ENCODE measurements at places on chromosomes 4 and X.

DNA sequence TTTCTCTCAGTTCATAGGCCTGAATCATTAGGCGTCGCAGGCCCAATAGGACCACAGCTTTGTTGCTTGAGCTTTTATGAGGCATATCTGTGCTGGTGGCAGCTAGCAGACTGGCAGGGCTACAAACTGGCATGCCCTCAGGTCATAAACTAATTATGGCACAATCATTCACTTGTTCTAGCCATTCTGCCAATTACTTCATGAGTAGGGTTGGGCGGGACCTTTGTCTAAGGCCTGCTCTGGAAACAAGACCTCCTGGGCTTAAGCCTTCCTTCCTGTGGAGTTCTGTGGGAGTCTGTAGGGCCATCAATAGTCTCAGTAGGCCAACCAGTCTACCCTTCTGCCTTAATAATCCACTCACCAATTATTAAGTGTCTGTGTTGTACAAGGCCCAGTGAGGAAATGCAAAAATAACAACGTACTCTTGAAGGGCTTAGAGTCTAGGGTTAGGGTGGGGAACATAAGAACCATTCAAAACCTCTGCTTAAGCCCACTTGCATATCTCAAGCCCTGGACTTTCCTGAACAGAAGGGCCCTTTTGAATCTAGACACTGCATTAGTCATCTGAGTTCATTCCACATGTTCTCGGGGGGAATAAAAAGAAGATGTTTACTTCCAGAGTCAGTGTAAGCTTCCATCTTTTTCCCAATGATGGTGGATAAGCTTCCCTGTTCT, 44.5 kb downstream of the SHROOM4 start:
- DNase-seq, result no peak

- DNase-seq, result no peak
Measured at GRCh38 chrX:152202886-152203285, 64.5 kb upstream of the MAGEA10 start.

DNA sequence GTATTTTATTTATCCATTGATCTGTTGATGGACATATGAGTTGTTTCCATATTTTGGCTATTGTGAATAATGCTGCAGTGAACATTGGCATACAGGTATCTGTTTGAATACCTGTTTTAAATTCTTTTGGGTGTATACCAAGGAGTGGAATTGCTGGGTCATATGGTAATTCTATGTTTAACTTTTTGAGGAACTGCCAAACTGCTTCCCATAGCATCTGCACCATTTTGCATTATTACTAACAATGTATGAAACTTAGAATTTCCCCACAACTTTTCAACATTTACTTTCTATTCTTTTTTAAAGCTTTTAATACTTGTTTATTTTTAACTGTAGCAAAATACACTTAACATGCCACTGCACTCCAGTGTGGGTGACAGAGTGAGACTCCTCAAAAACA, 57.0 kb upstream of the MSN start:
- no peak for DNase-seq

- DNase-seq, result no peak
Measured at GRCh38 chr4:1721666-1722550, 587 bp downstream of the TACC3 start.

DNA sequence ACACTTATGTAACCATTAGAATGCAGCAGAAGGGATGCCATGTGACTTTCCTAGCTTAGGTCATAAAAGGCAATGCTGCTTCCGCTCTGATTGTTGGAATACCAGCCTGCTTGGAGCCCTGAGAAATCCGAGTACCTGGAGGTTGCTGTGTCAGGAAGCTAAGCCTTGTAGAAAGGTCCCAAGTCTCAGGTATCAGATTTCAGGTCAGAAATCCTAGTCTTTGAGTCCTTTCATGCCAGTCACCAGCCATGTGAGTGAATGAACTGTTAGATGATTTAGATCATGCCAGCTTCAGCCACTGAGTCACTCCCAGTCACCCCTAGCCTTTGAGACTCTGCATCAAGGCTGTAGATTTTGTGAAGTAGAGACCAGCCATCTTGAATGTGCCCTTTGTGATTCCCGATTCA, 23.5 kb downstream of the RAP1GDS1 start:
- no peak for DNase-seq

GRCh38 chrX:69555481-69556041, 51.4 kb downstream of the NALF2 start:
- no peak for DNase-seq

DNA sequence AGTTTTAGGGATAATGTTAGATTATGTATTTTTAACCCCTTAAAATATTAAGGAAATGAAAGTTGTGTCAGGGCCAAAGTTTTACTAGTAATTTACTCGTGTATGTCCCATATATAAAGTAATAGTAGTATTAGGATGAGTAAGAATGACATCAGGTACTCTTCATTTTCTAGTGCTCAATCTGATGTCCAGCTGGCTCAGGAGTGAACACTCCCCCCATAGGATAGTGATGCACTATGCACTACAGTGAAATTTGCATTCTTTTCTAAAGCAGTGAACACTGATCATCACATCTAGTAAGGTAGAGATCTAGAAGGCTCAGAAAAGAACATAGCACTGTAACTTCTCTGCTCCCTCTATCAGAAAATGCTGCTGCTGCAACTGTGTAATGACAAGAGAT, 409.7 kb downstream of the GLUD2 start:
- DNase-seq, result no peak

DNA sequence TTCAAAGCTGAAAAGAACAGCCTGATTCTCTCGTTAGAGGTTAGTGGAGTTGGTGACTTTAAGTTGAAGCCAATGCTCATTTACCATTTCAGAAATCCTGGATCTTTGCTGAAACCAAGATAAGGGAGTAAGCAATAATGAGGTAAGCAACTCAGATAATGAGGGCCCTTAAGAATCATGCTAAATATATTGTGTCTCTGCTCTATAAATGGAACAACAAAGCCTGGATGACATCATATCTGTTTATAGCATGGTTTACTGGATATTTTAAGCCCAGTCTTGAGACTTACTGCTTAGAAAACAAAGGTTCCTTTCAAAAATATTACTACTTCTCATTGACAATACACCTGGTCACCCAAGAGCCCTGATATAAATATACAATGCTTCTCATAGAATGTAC, 276.7 kb upstream of the PPARGC1A start:
- no peak for DNase-seq

DNA sequence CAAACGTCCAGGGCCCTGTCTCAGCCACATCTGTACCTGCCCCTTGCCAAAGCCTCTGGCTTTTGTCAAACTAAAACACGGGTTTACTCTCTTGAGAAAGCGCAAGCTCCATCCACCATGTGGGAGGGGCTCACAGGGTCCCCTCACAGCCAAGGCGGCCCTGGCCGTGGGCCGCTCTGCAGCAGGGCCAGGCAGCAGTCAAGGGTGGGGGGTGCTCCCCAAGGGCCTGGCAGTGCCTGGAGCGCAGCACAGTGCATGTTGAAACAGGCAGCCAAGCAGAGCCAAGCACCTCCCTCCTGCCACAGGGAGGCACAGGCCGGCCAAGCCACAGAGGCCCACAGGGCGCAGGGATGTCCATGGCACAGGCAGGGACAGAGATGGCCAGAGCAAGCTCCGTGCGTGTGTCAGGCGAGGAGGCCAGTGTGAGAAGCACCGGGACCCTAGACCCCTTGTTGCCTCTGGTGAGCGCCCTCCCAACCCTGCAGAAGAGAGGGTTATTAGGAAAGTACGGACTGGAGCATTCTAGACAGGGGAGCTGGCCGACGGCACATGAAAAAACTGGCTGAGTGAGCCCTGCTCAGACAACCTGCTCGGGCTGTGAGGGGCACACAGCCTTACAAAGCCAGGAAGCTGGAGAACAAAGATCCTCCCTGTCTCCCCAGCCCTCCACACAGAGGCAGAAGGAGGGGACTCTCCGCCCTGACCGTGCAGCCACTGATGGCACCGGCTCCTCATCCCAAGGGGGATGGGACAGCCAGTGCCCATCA, 39.0 kb downstream of the FAM53A start:
- no peak for DNase-seq

- no peak for DNase-seq
Measured at GRCh38 chr4:30875658-30876269, 155.6 kb downstream of the PCDH7 start.

- DNase-seq, result no peak
Measured at GRCh38 chr4:81906905-81907304, 435.2 kb upstream of the RASGEF1B start.

DNA sequence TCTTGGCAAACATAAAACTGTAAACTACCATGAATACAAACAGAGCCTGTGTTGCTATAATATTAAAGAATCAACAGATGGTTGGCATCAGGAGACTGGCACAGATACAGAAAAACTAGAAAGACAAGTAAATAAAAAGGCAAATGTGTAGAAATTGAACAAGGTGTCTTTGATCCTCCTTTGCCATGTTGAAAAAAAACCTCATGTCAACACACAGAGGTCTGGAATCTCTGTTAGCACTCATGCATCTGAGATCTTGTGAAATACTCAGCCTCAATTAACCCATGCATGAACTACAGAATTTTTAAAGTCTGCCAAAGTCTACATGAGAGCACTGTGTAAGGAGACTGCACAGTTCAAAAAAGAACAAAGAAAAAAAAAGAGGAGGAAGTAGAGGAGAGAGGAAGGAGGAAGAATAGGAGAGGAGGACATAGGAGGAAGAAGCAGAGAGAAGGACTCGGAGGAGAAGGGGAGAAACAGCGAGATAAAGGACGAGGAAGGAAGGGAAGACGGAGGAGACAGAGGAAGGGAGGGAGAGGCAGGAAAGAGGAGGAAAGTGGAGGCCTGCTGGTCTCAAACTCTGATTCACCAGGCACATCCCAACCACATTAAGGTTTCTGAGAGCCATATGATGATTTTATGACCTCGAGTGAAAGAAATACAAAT, 52.8 kb downstream of the PRDM5 start:
- DNase-seq, result no peak

DNA sequence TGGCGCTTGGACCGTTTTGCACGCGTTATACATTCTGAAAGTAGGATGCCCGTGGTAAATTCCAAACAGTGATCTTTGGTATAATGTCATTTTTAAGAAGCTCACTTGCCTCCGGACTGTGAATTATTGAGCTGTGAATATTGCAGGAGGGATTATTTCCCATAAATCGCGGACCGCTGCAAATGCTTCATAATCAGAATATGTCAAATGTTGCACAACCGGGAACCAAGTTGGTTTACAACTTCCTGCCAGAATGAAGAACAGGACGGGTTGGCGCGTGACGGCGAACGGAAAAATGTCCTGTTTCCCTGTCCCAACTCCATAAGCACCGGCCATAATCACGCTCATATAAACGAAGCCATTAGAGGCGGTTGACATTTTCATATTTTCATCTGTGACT, 67.6 kb downstream of the SHOX start:
- no peak for DNase-seq

- no peak for DNase-seq
Measured at GRCh38 chr4:37872310-37872988, 18.4 kb upstream of the TBC1D1 start.

DNA sequence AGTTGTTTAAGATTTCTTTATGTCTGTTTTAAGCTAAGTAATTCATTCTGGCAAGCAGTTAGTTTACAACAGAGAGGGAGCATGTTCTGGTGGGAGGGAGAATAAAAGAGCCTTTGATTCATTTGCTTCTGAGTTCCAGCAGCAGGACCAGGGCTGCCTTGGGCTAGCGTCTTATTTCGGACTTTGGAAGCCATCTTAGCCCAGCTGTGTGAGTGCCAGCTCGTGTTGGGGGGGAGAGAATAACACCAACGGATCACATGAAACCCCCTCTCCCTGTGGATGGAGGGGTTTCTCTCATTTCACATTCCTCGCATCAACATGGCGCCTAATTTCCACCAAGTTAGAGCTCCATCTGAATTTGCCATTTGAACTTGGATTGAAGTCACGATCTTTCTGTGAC, 7.4 kb downstream of the GAB1 start:
- no peak for DNase-seq

GRCh38 chr4:30262379-30262778, 457.8 kb upstream of the PCDH7 start:
- DNase-seq, result no peak

GRCh38 chr4:113785781-113786180, 24.2 kb upstream of the CAMK2D start:
- DNase-seq, result no peak

DNA sequence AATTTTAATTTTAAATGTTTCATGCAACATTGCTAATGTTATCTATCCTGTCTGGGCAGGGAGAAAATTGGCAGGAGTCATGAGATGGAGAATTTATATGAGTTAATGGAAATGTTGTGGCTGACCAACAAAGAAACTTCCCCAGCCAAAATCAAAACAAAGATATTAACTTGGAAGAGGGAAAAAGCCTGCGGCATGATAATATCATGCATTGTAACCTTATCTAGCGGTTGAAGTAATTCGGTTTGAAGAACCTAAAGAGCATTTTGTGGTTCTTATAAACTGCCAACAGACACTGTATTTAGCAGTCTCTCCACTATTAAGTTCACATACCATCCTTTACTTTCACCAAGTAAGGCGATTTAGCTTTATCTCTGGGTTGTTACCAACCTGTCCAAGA, 42.3 kb downstream of the DKK2 start:
- no peak for DNase-seq

- no peak for DNase-seq
Measured at GRCh38 chrX:41351923-41352322, 18.0 kb downstream of the DDX3X start.

GRCh38 chr4:145719752-145720624, 40.0 kb downstream of the C4orf51 start:
- DNase-seq, result no peak

- DNase-seq, result no peak
Measured at GRCh38 chrX:128848374-128848773, 674.9 kb downstream of the SMARCA1 start.

GRCh38 chr4:7530932-7531639, 96.4 kb upstream of the PSAPL1 start:
- DNase-seq, result no peak

DNA sequence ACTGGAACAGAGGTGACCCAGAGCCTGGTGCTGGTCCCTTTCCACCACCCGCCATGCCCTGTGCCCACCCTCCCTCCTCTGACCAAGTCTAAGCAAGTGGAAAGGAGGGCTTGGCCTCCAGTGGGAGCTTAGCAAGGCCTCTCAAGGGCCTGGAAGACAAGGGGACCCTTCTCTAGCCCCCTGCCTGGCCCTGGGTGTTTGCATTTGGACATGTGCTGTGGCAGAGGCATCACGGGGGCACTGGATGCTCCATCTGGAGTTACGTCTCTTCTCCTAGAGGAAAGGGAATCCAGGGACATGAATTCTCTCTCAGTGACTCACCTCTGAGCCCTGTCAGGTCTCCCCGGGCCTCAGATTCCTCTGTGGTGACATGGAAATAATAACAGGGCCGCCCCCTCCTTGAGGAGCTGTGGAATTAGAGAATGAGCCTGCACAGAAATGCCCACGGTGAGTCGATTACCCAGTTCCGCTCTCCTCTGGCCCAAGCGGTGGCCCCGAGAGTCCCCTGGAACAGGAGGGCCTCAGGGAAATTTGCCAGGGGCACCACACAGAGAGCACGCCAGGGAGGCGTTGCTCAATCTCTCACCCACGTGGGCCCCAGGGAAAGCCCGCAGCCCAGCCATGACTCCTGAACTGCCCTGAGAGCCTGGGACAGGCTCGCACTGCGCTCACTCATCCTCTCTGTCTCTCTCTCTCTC, 189.6 kb downstream of the BCOR start:
- no peak for DNase-seq

- DNase-seq, result no peak
Measured at GRCh38 chrX:110265661-110266060, 52.2 kb downstream of the AMMECR1 start.

- no peak for DNase-seq
Measured at GRCh38 chrX:9859711-9860555, 73.7 kb downstream of the SHROOM2 start.

GRCh38 chrX:71870208-71871098, 40.2 kb upstream of the NHSL2 start:
- no peak for DNase-seq

Data from stimulated activated CD4-positive, alpha-beta T cell treated with anti-CD3 and anti-CD28 coated beads, TNF-alpha, amount 100 ng/mL, for 1 hour (primary cell).